ENCODE measurements at places on chromosomes 2 and 18.

DNA sequence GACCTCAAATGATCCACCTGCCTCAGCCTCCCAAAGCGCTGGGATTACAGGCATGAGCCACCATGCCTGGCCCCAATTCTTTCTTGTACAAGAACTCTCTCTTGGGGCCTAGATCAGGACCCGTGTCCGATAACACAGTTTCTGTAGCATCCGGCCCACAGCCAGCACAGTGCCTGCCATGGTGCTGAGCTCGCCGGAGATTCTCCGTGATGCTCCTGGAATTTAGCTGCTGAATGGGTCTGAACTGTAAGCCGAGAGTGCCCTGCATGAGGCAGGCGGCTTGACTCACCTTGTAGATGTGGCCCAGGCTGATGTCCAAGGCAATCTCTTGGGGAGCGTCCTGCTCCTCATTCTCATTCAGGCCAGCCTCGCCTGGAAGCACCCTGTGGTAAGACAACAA is 53.3 kb upstream of the SEMA4C start:
- no peak for DNase-seq

DNA sequence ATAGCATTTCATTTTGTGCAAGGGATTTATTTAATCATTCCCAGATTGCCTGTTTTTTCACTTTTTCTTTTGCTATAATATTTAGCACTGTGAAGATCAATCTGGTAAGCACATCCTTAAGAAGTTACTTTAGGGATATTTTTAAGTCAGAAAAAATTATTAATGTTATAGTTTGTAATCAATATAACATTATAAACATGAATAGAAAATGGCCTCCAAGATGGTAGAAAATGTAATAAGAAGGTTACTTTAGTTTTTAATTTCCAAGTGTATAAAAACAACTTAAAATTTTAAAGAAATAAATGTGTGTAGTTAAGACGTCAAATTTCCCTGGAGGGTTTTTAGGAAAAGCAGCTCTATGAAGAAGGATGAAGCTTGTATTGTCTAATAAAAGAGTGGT is 81.9 kb upstream of the SERPINE2 start:
- DNase-seq: no peak

DNA sequence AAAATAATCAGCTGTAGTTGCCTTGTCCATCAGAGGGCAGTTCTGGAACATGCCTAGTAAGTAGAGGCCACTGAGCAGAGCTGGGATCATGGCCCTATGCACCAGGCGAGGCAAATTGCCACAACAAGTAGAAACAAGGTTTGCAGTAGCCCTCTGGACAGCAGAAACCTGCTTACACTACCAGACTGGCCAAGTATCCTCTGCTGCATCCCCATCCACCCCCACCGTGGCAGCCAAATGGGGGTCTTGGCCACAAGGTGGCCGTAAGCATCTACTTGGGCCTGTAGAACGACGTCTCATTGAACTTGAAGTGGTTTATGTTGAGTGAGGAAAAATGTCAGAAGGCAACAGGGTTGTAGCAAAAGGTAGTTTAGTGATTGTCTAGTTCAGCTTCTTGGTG is 241.2 kb downstream of the ALPK2 start:
- no peak for DNase-seq

- peak; percentile 55 for DNase-seq
Observed at GRCh38 chr2:12766421-12766879, 49.7 kb downstream of the TRIB2 start.

DNA sequence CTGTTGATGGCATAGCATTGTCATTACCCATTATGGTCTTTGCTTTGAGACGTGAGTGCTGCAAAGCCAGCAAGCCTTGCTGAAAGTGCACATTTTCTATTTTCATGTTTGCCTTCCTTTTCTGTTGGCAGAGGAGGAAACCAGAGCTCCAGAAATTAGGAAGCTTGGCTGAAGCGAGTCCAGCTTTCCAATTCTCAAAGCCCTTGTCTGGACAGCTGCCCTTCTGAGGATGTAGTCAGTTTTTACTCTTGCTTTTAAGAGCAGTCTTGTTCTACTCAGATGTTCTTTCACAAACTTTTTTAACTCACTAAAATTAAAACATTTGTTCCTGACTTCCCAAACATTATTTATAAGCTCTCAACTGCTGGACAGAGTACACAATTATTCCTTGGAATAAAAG is 93.8 kb downstream of the ICOS start:
- no peak for DNase-seq

GRCh38 chr2:121903037-121903689 is 147.7 kb downstream of the TSN start:
- no peak for DNase-seq

GRCh38 chr2:164849506-164849905 is 7.9 kb upstream of the COBLL1 start:
- no peak for DNase-seq

GRCh38 chr2:64982311-64982857 is 6.8 kb upstream of the SLC1A4 start:
- DNase-seq: no peak

Measured in anterior cingulate cortex (tissue), 58 donors.